ENCODE measurements at places on chromosomes 5 and 9. TPM values are rescaled to one million over a fixed set of nuclear protein-coding genes. Genes with fewer than 3 reads are reported as not detected.

ROR2 gene
- total RNA-seq: 0.94 TPM

MYOT gene
- not detected for total RNA-seq

FYB1 gene
- 2.5 TPM for total RNA-seq

JMY gene
- 46.0 TPM for total RNA-seq

CKMT2 gene
- total RNA-seq: 1.3 TPM

LECT2 gene
- total RNA-seq: not detected

SERF1A gene
- 28.8 TPM for total RNA-seq

LCNL1 gene
- total RNA-seq: 0.94 TPM

SETD9 gene
- total RNA-seq: 2.2 TPM

PDE6A gene
- total RNA-seq: not detected

EPB41L4A gene
- 32.2 TPM for total RNA-seq

ZNF169 gene
- 21.9 TPM for total RNA-seq

CMBL gene
- 3.4 TPM for total RNA-seq

SCGB3A2 gene
- not detected for total RNA-seq

FGF1 gene
- total RNA-seq: 3.4 TPM

PCAT7 gene
- not detected for total RNA-seq

SHOC1 gene
- total RNA-seq: not detected

LHX6 gene
- total RNA-seq: 32.2 TPM

PPP3R2 gene
- total RNA-seq: 0.63 TPM

NSG2 gene
- 497 TPM for total RNA-seq

NINJ1 gene
- 7.8 TPM for total RNA-seq

IL33 gene
- 12.8 TPM for total RNA-seq

GNE gene
- 42.6 TPM for total RNA-seq

CCL21 gene
- not detected for total RNA-seq

CTSV gene
- 0.94 TPM for total RNA-seq

GPR21 gene
- 17.2 TPM for total RNA-seq

CCDC192 gene
- not detected for total RNA-seq

C9orf153 gene
- 1.3 TPM for total RNA-seq

F12 gene
- total RNA-seq: 3.4 TPM

ANKRD18A gene
- total RNA-seq: 8.1 TPM

TMOD1 gene
- total RNA-seq: 42.6 TPM

OR1J2 gene
- not detected for total RNA-seq

PCDHGA2 gene
- total RNA-seq: 11.9 TPM
